ENCODE measurements at places on chromosomes 6 and 20. TPM values are rescaled to one million over a fixed set of nuclear protein-coding genes. Genes with fewer than 3 reads are reported as not detected.

Gene ZSCAN23
- 6.0 TPM for total RNA-seq

Gene NANP
- 6.0 TPM for total RNA-seq

Gene MTFR2
- total RNA-seq = 0.76 TPM

Gene C6orf47
- total RNA-seq = 21.5 TPM

Gene NKX2-4
- not detected for total RNA-seq

Gene SSTR4
- total RNA-seq = not detected

Gene AGPAT4
- total RNA-seq = 8.3 TPM

Gene PABPC1L
- total RNA-seq = 65.3 TPM

Gene RIMS4
- 0.75 TPM for total RNA-seq

Gene CCM2L
- not detected for total RNA-seq

GRCh38 chr20:15603978-15604805 lies 969.1 kb downstream of the KIF16B start:
- DNase-seq = no peak
- no peaks in the 10 kb centered on the region for H3K36me3 ChIP-seq
- no peak overlapping the region for H3K4me3 ChIP-seq
- H3K27me3 ChIP-seq = no peaks in the 10 kb centered on the region
- no peaks in the 10 kb centered on the region for H3K4me1 ChIP-seq

GRCh38 chr6:78400076-78400475 lies 467.3 kb upstream of the IRAK1BP1 start:
- H3K27ac ChIP-seq = no peak overlapping the region
- no peak overlapping the region for H3K4me3 ChIP-seq
- H3K27me3 ChIP-seq = no peaks in the 10 kb centered on the region
- DNase-seq = no peak

- H3K27ac ChIP-seq = no peak overlapping the region
- no peak for DNase-seq
- H3K4me1 ChIP-seq = no peaks in the 10 kb centered on the region
- no peak overlapping the region for H3K4me3 ChIP-seq
- no peaks in the 10 kb centered on the region for H3K36me3 ChIP-seq
Observed at GRCh38 chr6:7918403-7918802, 7.8 kb upstream of the TXNDC5 start.

GRCh38 chr6:19231878-19232561 lies 605.1 kb upstream of the ID4 start:
- H3K4me1 ChIP-seq = peaks cover 2% of the 10 kb centered on the region
- no peak for DNase-seq
- no peak overlapping the region for H3K27ac ChIP-seq
- no peaks in the 10 kb centered on the region for H3K36me3 ChIP-seq
- no peak overlapping the region for H3K4me3 ChIP-seq
- no peaks in the 10 kb centered on the region for H3K27me3 ChIP-seq

- no peaks in the 10 kb centered on the region for H3K36me3 ChIP-seq
- H3K27me3 ChIP-seq = peaks cover 14% of the 10 kb centered on the region
- H3K27ac ChIP-seq = no peak overlapping the region
- no peak for DNase-seq
- no peak overlapping the region for H3K4me3 ChIP-seq
- no peaks in the 10 kb centered on the region for H3K4me1 ChIP-seq
Observed at GRCh38 chr20:52313341-52313963, 121.9 kb upstream of the ZFP64 start.

DNA sequence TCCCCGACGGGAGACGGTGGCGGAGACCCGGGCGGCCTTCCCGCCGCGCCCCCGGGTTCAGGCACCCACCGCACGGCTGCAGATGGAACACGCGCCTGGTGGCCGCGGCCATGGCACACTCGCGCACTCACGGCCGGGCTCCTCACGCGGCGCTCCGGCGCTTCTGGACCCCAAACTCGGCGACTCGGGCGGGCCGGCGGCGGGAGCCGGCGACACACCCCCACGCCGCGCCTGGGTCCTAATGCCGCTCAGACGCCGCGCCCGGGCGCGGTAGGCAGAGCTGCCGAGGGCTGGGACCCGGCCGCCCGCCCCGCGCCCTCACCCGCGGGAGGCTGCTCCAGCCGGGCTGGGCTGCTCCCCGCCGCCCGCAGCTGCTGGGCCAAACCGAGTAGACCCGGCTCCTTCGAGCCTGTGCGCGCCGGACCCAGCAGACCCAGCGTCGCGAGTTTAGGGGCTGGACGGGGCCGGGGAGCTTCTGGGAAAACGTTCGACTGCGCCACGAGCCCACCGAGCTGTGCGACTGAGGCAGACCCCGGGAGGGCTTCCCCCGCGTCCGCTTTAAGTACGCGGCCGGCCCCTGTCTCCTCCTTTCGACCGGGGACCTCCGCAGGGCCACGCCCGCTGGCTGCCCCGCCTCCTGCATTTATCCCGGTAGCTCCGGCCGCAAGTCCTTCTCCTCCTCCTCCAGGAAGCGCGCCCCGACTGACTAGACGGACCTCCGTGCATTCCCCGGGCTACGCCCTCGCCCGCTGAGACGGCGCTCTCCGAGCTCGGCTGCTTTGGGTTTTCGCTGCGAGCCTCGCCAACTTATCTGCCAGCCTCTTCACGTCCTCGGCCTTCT lies at the start of gene SLC4A11:
SLC4A11 (minus strand) TSS at position 165 of the 841 bp plus-strand sequence; CDS start at position 112, 53 bp downstream.
- H3K27ac ChIP-seq = peak within 1 kb of the TSS; percentile 34
- H3K4me3 ChIP-seq = peak within 1 kb of the TSS; percentile 87
- peaks cover 13% of the 10 kb centered on the region for H3K27me3 ChIP-seq
- no peak for DNase-seq
- H3K36me3 ChIP-seq = no peaks in the 10 kb centered on the region
- H3K4me1 ChIP-seq = peaks cover 21% of the 10 kb centered on the region

- H3K4me3 ChIP-seq = no peak overlapping the region
- no peak overlapping the region for H3K27ac ChIP-seq
- H3K27me3 ChIP-seq = peaks cover 8% of the 10 kb centered on the region
- no peaks in the 10 kb centered on the region for H3K4me1 ChIP-seq
- H3K36me3 ChIP-seq = no peaks in the 10 kb centered on the region
Observed at GRCh38 chr20:11992426-11992825, 74.7 kb downstream of the BTBD3 start.

- H3K27ac ChIP-seq = no peak overlapping the region
- no peak for DNase-seq
- no peaks in the 10 kb centered on the region for H3K36me3 ChIP-seq
- H3K4me1 ChIP-seq = peaks cover 5% of the 10 kb centered on the region
- H3K4me3 ChIP-seq = no peak overlapping the region
Observed at GRCh38 chr6:106117579-106117978, 31.4 kb downstream of the PRDM1 start.

GRCh38 chr6:72643214-72643613 lies 21.4 kb downstream of the KCNQ5 start:
- H3K27ac ChIP-seq = no peak overlapping the region
- no peaks in the 10 kb centered on the region for H3K36me3 ChIP-seq
- H3K4me3 ChIP-seq = no peak overlapping the region
- H3K27me3 ChIP-seq = no peaks in the 10 kb centered on the region
- no peak for DNase-seq

GRCh38 chr6:45710304-45710821 lies 305.3 kb downstream of the CLIC5 start:
- peak; percentile 86 for DNase-seq
- H3K27ac ChIP-seq = peak overlapping the region; percentile 87
- H3K27me3 ChIP-seq = no peaks in the 10 kb centered on the region
- H3K4me1 ChIP-seq = peaks cover 43% of the 10 kb centered on the region
- no peaks in the 10 kb centered on the region for H3K36me3 ChIP-seq

GRCh38 chr6:53353624-53354023 lies 4.9 kb upstream of the ELOVL5 start:
- no peak overlapping the region for H3K27ac ChIP-seq
- H3K4me1 ChIP-seq = peaks cover 7% of the 10 kb centered on the region
- no peak for DNase-seq
- no peak overlapping the region for H3K4me3 ChIP-seq
- no peaks in the 10 kb centered on the region for H3K36me3 ChIP-seq

- DNase-seq = no peak
- H3K27me3 ChIP-seq = peaks cover 37% of the 10 kb centered on the region
- H3K36me3 ChIP-seq = no peaks in the 10 kb centered on the region
Observed at GRCh38 chr20:2705931-2706645, 13.5 kb downstream of the EBF4 start.

DNA sequence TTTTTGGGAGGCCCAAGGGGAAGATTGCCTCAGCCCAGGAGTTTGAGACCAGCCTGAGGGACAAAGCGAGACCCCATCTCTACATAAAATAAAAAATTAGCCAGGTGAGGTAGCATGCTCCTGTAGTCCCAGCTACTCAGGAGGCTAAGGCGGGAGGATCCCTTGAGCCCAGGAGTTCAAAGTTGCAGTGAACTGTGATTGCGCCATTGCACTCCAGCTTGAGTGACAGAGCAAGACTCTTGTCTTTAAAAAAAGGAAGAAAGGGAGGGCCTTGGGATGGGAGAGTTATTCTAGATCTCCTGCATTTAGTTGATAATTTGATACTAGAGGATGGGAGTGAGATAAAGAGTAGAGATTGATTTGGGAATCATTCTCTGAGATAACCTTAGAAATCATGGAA lies 68.1 kb downstream of the ITCH start:
- H3K4me1 ChIP-seq = no peaks in the 10 kb centered on the region
- no peak for DNase-seq
- no peaks in the 10 kb centered on the region for H3K27me3 ChIP-seq
- H3K4me3 ChIP-seq = no peak overlapping the region

- no peak overlapping the region for H3K4me3 ChIP-seq
- H3K4me1 ChIP-seq = no peaks in the 10 kb centered on the region
- no peak for DNase-seq
- no peak overlapping the region for H3K27ac ChIP-seq
Observed at GRCh38 chr6:120938164-120938875, 396.0 kb downstream of the TBC1D32 start.

DNA sequence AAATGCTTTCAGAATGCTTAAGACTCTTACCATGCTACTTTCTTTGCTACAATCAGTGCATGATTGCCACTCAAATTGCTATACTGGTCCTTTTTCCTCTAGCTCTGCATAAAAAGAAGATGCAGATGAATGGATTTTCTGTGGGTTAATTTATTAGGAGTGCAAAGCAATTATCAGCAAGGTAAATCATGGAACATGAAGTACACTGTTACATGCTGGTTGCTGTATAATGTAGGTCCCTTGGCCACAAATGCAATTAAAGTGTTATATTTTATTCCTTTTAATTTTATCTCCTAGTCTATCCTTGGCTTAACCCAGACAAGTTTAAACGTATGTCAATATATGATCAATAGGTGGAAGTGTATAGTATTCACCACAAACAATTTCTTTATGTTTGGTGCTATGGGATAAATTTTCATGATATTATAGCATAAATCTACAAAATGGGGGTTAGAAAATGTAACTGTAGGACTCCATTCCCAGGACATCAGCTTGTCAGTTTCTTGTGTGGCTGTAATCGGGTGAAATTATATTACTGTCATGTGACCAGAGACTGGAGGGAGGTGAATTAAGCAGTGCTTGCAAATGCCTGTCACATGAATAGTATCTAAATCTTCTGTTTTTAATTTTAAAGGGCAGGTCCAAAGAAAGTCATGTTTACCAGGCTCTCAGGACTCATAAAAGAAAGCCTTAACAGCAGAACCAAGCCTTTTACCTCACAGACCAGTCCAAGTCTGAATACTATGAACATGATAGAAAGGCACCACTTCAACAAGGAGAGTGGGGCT lies 176.9 kb upstream of the ID4 start:
- no peak for DNase-seq
- H3K4me1 ChIP-seq = no peaks in the 10 kb centered on the region
- no peaks in the 10 kb centered on the region for H3K36me3 ChIP-seq
- H3K27ac ChIP-seq = no peak overlapping the region
- H3K27me3 ChIP-seq = no peaks in the 10 kb centered on the region

GRCh38 chr6:168619560-168620314 lies 178.8 kb downstream of the SMOC2 start:
- DNase-seq = no peak
- H3K27ac ChIP-seq = no peak overlapping the region
- H3K27me3 ChIP-seq = no peaks in the 10 kb centered on the region
- H3K4me1 ChIP-seq = peaks cover 12% of the 10 kb centered on the region

- DNase-seq = no peak
- H3K27me3 ChIP-seq = no peaks in the 10 kb centered on the region
- H3K4me3 ChIP-seq = peak overlapping the region; percentile 18
- peak overlapping the region; percentile 87 for H3K27ac ChIP-seq
Observed at GRCh38 chr6:3281631-3282475, 23.1 kb downstream of the PSMG4 start.

GRCh38 chr20:53149148-53149889 lies 177.2 kb downstream of the TSHZ2 start:
- no peaks in the 10 kb centered on the region for H3K36me3 ChIP-seq
- H3K27ac ChIP-seq = no peak overlapping the region
- H3K4me3 ChIP-seq = no peak overlapping the region

GRCh38 chr20:33499355-33499754 lies 9.5 kb downstream of the CBFA2T2 start:
- H3K4me1 ChIP-seq = peaks cover 7% of the 10 kb centered on the region
- H3K36me3 ChIP-seq = no peaks in the 10 kb centered on the region
- DNase-seq = no peak
- no peaks in the 10 kb centered on the region for H3K27me3 ChIP-seq
- no peak overlapping the region for H3K4me3 ChIP-seq

DNA sequence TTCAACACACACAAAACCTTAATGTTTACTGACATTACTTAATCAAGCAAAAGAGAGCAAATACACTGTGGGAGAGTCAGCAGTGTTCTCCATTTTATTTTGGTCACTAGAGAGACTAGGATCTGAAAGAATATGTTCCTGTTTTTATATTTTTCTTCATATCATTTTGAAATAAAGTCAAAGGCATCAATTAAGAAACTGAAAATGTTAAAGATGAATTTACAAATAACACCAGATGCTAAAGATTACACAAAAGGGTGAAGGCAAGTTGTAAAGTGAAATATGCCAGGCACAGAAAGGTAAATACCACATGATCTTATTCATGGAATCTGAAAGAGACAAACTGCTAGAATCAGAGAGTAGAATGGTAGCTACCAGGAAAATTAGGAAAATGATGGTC lies 60.3 kb upstream of the FABP7 start:
- peaks cover 6% of the 10 kb centered on the region for H3K36me3 ChIP-seq
- H3K27me3 ChIP-seq = no peaks in the 10 kb centered on the region
- H3K4me3 ChIP-seq = no peak overlapping the region
- H3K27ac ChIP-seq = no peak overlapping the region
- DNase-seq = no peak

GRCh38 chr6:137820425-137820824 lies 46.6 kb upstream of the TNFAIP3 start:
- H3K4me3 ChIP-seq = no peak overlapping the region
- no peaks in the 10 kb centered on the region for H3K36me3 ChIP-seq
- no peak overlapping the region for H3K27ac ChIP-seq

- H3K27ac ChIP-seq = no peak overlapping the region
- H3K4me3 ChIP-seq = no peak overlapping the region
- H3K36me3 ChIP-seq = no peaks in the 10 kb centered on the region
- DNase-seq = no peak
- no peaks in the 10 kb centered on the region for H3K4me1 ChIP-seq
Observed at GRCh38 chr20:58642441-58642840, 8.6 kb upstream of the STX16 start.

Data from osteocyte (in vitro differentiated cells).